ENCODE measurements at places on chromosomes 5 and 9. TPM values are rescaled to one million over a fixed set of nuclear protein-coding genes. Genes with fewer than 3 reads are reported as not detected.

Gene PDLIM4
- total RNA-seq: 9.9 TPM

Gene FKBP15
- total RNA-seq: 17.6 TPM

Gene PDE8B
- 0.62 TPM for total RNA-seq

Gene GLRA1
- total RNA-seq: not detected

Gene IL6ST
- 181 TPM for total RNA-seq

Gene FAM221B
- total RNA-seq: not detected

All from Panc1 (cell line).